ENCODE measurements at places on chromosomes 2 and 18.

DNA sequence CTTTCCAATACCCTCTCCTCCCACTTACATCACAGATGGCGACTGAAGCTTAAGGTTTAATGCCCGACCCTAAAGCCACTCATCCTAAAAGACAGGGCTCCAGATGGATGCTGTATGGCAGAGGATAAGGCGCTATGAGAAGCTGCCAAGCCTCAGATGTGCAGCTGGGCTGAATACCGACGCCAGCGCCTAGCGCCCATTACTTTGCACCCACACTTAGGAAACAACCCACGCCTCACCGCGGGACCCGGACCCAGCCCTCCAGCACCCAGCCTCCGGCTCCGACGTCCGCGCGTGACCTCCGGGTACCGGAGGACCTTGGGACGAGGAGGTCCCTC is 335 bp downstream of the TRAK2 start:
- DNase-seq: no peak

DNA sequence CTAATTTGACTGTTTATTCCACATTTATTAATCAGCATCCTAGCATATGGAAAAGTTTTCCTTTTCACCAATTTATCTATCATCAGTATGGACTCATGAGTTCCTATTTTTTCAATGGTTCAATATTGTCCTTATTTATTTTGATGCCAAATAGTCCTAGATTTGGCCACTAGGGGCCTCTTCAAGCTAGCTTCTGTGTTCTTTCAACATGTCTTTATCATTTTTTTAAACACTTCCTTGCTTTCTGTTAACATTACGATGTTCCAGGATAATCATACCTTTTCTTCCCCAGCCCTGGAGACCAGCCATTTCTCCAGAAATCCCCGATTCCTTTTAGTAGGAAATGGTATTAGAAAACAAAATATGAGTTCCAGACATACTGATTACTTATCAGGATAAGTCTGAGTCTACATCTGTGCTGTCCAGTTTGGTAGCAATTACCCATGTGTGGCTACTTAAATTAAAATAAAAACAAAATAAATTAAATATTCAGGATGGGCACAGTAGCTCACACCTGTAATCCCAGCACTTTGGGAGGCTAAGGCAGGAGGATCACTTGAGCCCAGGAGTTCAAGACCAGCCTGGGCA is 70.6 kb downstream of the RPE start:
- no peak for DNase-seq

GRCh38 chr2:171098607-171099006 is 62.1 kb downstream of the TLK1 start:
- no peak for DNase-seq

- DNase-seq: no peak
These were observed 63.3 kb upstream of the TMEM182 start for GRCh38 chr2:102698369-102699111.

GRCh38 chr2:47528874-47529273 is 125.9 kb downstream of the MSH2 start:
- no peak for DNase-seq

DNA sequence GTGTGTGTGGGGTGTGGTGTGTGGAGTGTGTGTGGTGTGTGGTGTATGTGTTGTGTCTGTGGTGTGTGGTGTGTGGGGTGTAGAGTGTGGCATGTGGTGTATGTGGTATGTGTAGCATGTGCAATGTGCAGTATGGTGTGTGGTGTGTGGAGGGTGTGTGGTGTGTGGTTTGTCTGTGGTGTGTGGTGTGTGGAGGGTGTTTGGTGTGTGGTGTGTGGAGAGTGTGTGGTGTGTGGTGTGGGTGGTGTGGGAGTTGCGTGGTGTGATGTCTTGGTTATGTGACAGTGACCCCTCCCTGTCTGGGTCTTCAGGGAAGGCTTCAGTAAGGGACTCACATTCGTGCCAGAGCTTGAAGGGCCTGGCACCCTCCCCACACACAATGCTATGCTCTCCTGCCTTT is 718.2 kb upstream of the SOX11 start:
- DNase-seq: no peak

DNA sequence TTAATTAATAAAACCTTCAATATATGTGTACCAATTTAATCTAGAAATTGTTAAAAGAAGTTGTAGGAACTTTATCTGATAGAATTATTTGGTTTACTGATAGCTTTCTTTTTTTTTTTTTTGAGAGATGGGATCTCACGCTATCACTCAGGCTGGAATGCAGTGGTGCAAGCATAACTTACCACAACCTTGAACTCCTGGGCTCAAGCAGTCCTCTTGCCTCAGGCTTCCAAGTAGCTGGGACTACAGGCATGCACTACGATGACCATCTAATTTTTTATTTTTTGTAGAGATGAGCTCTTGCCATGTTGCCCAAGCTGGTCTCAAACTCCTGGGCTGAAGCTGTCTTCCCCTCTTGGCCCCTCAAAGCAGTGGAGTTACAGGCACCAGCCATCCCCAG is 66.8 kb downstream of the CCDC138 start:
- no peak for DNase-seq

- no peak for DNase-seq
These were observed 1479.8 kb upstream of the ACVR2A start for GRCh38 chr2:146365041-146365440.

GRCh38 chr2:165941827-165942226 is 11.7 kb downstream of the TTC21B start:
- DNase-seq: no peak

GRCh38 chr18:55319459-55320193 is 268.4 kb downstream of the TCF4 start:
- no peak for DNase-seq

DNA sequence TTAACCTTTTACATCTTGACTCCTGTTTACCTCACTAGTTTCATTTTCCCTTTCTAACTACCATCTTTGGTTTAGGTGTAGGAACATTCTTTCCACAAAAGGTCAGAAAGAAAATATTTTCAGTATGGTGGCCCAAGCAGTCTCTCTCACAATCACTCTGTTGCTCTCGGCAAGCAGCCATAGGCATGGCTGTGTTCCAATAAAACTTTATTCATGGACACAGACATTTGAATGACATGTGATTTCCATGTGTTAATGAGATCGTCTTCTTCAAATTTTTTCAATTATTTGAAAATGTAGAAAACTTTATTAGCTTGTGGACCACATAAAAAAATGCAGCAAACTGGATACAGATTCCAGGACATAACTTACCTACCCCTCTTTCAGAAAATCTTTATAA is 109.7 kb upstream of the CNTNAP5 start:
- no peak for DNase-seq

DNA sequence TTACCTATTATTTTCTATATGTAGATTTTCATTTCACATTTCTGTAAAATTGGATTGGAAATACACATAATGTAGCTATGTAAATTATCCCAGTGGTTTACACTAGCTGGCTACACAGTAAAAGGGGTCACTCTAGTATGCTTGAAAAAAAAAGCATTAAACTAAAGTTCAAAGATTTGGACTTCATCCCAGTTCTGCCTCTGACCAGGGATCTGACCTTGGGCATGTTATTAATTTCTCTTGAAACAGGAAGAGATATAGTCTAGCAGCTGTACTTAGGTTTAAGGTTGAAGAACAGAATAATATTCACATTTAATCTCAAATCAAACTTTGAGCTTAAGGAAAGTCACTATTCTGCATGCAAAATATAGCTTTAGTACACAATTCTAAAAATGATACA is 64.5 kb upstream of the RPE start:
- no peak for DNase-seq

DNA sequence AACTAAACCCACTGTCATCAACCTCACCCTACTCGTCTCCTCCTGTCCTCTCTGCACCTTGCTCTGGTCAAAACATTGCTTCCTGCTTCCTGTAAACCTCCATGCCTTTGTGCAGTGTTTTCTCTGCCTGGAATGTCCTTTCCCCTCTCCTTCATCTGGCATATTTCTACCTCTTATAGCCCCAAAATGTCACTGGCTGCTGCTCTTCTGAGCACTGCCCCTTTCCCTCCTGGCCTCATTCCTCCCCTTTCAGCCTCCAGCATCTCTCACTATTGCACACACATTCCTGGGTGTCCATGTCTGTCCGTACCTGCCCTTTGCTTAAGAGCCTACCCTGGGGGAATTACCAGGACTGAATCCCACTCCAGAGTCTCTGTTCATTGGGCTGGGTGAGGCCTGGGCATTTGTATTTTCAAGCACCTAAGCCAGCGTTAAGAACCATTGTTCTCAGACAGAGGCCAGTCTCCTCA is 84.9 kb downstream of the MOGAT1 start:
- no peak for DNase-seq

DNA sequence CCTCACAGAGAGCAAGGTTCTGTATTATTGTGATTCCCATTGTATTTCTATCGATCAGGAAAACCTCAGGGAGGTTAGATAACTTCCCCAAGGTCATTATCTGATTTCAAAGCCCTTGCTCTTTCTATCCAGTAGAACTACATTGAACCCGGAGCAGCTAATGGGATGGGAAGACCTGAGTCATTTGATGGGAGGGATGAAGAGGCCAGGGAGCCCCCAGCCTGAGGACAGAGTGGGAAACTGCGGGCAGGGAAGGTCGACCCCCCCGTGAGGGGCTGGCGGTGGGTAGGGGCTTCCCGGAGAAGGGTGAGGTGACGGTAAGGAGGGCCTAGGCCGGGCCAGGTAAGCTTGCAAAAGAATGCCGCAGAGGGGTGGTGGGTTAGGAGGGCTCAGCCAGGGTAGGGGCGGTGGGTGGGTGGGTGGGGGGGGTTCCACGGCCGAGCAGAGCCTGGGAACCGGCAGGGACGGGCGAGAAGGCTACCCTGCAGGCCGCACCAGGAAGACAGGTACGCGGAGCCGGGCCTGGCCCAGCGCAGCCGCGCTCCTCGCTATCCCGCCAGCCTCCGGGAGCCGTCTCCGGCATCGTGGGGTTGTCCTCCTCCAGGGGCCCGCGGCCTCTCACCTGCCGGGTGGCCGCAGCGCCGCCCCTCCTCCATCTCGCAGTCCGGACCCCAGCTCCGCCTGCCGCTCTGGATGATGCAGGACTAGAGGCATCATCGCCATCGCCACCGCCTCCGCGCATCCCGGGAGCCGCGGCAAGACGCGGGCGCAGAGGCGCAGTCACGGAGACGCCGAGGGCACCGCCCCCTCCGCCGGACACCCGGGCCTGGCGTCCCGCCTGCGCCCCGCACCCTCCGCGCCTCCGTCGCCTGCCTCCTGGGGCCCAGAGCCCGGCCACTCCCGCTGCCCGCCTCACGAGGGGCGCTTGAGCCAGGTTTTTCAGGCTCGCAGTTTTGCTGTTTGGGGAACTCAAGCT is at the start of gene GPR75:
Gene GPR75 (minus strand): TSS at position 762 of the 976 bp plus-strand sequence. CDS start 5,211 bp downstream, outside the sequence.
- DNase-seq: no peak

DNA sequence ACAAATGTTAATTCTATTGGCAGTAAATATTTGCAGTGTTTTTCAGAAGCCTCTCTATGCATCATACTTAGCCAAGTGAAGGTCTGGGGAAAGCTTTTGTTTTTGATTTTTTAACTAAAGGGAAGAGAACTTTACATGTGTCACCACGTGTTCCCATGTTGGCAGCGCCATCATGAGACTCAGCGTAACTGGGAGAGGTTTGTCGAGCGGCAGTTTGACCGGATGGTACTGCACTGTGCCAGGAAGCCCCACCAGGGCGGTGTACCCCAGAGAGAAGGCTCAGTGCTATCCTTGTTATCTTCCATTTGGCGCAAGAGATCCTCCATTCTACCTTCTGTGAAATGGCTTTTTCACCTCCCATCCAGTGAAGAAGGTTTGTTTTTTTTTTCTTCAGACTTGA is 38.5 kb downstream of the KIF5C start:
- DNase-seq: no peak

- DNase-seq: no peak
These were observed 5.4 kb downstream of the IMMT start for GRCh38 chr2:86189782-86190416.

DNA sequence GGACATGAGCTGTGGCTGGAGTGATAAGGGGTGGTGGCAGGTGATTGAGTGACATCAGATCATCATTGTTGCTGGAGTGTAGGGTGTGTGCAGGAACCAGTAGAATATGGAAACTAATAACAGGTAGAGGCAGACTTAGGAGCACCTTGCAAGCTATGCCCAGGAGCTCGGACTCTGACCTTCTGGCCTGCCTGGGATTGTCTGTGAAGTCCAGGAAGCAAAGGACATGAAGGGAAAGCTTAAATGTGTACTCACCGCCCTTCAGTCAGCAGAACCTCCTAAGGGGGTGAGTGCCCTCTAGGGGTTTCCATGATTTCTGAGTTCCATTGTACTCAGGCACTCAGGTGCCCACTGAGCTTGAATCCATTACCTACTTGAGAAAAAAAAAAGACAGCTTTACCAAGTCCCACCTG is 104.2 kb downstream of the CRIM1 start:
- DNase-seq: no peak

DNA sequence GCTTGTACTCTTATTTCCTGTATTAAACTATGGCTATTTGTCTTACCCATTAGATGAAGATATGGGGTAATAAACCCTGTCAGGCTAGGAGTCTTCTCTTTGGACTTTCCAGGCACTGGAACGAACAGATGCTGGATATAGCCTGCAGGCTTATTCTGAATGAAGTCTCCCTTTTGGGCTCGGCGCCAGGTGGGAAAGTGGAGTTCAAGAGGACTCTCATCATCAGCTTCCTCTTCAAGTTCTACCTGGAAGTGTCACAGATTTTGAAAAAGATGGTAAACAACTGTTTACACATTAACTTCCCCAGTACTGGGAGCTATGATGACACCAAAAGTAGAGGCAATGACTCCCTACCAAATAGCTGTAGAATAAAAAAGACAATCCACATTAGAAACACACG is 27.9 kb downstream of the AOX1 start:
- DNase-seq: no peak

- no peak for DNase-seq
These were observed 82.8 kb downstream of the INHBB start for GRCh38 chr2:120428748-120429147.

DNA sequence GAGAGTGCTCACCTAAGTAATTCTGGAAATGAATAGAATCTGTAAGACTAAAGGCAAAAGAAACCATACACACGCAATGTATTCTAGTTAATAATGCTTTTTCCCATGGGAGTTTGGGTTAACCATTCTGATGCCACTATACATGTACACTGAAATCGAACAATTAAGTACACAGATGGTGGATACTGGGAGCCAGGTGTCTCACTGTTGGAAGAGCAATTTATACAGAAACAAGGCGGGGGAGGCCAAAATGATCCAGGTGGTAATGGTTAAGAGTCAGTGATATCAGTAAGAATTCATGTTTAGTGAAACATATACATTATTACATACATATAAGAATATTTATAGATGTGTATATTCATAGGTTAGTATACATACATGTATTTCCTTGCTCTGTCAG is 67.2 kb downstream of the TMEM131 start:
- DNase-seq: no peak

DNA sequence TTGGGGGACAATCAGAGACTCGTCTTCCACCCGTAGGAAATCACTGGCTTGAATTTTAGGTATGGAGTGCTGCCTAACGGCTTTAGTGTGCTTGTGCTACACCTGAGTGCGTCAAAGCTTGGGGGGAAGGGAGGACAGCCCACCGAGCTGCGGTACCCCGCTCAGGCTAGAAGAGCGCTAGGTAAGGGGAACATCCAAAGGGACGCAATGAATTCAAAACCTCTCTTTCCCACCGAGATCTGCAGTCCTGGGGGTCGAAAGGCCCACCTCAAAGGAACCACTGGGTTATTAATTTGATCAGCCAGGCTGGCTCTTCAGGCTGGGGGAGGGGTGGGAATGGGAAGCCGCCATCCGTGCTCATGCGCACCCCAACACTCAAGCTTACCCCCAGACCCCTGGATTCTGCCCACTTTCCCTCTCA is 2.7 kb downstream of the EPHA4 start:
- no peak for DNase-seq

GRCh38 chr2:235541838-235542549 is 48.2 kb downstream of the AGAP1 start:
- no peak for DNase-seq
